ENCODE measurements at places on chromosomes 1 and 21.

GRCh38 chr1:186618401-186619170 lies 61.6 kb downstream of the PTGS2 start:
- peak; percentile 86 for DNase-seq

DNA sequence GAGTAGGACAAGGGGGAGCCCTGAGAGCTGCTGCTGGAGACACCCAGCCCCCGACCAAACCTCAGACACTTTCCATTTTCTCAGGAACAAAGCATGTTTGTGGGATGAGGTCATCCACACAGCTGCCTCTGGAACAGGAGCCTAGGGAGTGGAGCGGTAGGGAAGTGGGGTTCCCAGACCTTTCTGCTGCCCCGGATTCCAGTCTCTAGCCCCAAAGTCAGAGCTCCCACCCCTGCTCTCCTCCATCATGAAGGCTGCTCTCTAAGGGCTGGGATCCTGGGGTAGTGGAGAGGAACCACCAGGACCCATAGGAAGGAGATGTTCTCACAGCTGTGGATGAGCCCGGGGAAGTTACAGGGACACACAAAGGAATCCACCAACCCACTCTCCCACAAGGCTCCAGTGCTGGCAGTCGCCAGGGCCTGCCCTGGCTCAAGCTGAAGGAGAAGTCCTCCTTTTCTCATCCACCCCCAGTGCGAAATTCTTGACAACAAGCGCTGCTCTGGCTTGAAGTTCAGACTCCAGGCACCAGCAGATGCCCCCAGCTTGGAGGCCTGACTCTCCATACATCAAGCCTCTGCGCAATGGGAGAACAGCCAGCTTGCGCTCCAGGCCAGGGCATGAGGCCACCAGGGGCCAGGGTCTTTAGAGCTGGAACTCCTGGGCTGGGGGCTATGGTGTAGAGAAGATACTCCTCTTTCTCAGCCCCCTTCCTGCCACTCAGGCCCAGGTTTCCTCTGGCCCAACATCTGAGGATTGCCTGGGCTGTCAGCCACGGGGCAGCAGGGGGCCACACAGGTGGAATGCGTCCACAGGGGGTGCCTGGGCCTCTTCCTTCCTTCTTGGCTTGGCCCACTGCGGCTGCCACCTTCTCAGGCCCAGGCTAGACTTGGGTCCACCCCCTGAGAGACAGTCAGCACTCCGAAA lies 4.5 kb downstream of the FHL3 start:
- peak; percentile 84 for DNase-seq

DNA sequence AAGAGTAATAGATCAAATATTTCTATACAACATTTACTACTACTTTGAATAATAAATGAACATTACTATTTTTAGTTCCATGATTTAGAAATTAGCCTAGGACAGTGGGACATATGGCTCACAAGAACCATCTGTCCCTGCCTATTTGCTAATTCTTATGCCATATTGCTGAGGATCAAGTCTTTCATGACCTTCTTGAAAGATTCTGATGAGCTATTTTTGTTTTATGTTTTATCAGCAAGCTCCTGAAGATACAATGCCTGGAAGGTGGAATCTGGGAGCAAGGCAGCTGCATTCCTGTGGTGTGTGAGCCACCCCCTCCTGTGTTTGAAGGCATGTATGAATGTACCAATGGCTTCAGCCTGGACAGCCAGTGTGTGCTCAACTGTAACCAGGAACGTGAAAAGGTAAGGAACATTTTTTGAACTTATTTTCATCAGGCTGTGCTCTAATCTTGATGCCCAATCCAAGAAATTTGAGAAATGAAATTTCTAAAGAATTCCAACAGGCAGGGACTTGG lies 326.7 kb downstream of the PAPPA2 start:
- no peak for DNase-seq

DNA sequence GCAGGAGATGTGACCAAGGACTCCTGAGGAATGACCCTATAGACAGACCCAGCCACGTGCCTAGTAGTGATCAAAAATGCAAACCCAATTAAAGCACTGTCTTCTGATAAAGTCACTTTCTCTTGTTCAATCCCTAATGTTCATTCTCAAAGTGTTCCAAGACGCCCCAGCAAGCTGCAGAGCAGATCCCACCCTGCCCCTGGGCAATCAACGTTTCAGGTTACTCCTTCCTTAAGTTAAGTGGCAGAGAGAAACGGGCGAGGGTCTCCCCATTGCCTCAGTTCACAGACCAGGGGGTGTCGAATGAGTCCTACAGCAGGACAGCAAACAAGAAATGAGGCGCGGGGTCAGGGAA lies 699 bp upstream of the RGS2 start:
- DNase-seq = no peak

DNA sequence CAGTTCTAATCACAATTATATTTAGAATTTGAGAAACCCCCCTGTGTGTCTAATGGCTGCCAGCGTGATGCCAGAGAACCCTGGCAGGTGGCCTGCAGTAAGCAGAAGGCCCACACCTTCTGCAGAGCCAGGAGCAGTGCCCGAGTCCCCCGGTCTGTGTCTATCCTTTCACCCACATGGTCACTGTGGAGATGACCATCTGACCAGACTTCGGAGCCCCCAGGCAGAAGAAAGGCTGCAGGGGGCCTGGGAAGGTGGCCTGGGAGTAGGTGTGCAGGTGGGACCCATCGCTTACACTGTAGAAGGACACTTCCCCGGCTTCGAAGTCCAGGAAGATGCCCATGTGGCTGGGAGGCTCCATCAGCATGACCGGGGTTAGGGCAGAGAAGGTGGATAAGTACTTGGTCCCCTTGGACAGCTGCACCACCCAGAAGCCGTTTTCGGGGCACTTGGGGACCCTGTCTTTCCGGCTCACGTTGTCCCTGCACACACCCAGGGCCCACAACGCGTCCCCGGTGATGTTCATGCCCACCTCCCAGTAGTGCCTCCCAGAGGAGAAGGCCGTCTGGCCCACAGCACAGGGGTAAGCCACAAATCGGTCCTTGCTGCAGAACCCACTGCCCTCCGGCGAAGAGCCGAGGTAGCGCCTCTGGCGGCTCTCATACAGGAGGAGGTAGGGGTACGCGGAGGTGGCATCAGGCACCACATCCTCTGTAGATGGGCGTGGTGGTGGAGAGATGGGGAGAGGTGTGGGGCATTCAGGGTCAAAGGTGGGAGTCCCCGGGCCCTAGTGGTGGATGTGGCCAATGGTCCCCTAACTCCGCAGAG lies 1.6 kb upstream of the TRIM11 start:
- DNase-seq = peak; percentile 79

GRCh38 chr1:203131548-203132200 lies 4.1 kb downstream of the ADORA1 start:
- peak; percentile 47 for DNase-seq

GRCh38 chr1:62687903-62688686 lies at the start of gene DOCK7:
Gene DOCK7 (minus strand): TSS chr1:62688386. CDS start chr1:62688264, 122 bp downstream.
- peak; percentile 95 for DNase-seq

DNA sequence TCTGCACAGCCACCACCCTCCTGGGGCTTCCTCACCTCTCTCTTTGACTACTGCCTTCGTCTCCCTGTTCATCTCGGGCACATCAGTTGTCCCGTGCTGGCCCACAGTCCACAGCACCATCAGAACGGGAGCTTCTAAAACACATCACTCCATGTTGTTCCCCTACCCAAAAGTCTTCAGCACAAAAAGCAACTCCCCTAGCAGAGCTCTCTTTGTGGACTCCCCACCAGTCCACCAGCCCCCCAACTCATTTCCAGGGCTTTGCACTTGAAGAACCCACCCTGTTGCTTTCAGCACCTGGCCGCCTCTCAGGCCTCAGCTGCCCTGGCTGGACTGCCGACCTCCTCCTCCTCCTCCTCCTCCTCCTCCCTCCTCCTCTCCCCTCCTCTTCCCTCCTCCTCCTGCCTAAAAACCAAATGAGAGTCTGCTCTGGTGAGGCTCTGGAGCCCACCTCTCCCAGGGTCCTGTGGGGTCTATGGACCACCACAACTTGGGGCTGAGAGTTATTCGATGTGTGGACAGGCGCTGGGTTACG lies 251.2 kb upstream of the VAMP3 start:
- DNase-seq = no peak

- DNase-seq = no peak
Observed at GRCh38 chr21:14875704-14876523, 188.9 kb downstream of the NRIP1 start.

DNA sequence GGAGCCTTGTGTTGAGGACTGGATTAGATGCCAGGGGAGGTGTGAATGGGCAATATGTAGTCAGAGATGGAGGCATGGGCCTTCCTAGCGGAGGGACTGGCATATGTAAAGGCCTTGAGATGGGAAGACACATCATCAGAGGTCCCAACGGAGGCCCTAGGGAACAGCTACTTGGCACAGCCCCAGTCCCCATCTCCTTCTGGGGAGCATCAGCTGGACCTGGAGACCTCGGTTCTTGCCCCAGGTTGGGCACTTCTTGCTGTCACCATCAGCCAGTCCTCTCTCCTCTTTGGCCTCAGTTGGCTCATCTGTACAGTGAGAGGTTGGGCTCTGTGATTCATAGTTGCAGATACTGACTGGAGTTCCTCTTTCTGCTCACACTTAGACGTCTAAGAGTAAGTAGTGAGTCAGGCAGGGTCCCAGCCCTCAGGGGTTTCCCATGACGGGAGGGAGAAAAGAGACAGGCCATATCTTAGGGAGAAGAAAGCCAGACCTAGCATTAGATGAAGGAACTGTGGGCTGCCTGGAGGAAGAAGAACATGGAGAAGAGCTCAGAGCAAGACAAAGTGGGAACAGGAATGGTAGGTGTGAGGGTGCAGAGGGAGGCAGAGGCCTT lies 3.4 kb upstream of the MARCKSL1 start:
- no peak for DNase-seq

DNA sequence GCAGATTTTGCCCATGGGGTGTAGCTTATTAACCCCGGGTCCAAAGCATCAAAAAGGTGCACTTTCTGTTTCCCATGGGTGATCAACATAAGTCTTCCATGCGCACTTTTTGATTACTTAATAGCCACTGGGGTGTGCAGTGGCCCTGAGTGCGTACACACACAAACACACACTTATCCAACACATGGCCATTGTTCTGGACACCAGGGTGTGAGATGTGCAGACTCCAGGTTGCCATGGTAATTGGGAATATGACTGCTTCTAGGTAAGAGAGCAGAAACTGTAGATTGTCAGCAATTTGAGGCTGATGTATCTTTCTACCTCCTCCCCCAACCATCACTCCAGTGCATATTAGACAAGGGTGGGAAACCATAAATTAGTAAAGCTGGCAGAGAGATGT lies 68.8 kb downstream of the MAB21L3 start:
- DNase-seq = no peak

DNA sequence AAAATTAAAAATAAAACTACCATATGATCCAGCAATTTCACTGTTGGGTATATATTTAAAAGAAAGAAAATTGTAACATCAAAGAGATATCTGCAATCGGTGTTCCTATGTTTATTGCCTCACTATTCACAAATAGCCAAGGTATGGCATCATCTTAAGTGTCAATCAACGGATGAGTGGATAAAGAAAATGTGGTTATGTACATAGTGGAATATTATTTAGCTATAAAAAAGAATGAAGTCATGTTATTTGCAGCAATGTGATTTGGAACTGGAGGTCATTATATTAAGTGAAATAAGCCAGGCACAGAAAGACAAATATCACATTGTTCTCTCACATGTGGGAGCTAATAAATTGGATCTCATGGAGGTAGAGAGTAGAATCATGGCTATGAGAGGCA lies 76.3 kb downstream of the RD3 start:
- no peak for DNase-seq

GRCh38 chr1:191671236-191671635 lies 487.0 kb upstream of the RGS18 start:
- no peak for DNase-seq
